ENCODE measurements at places on chromosomes 16 and 17. TPM values are rescaled to one million over a fixed set of nuclear protein-coding genes. Genes with fewer than 3 reads are reported as not detected.

The CFAP97D1 gene
- polyA plus RNA-seq: not detected

The KRTAP4-6 gene
- polyA plus RNA-seq: not detected

The HOXB6 gene
- polyA plus RNA-seq: 3.5 TPM

The PTX4 gene
- polyA plus RNA-seq: 1.2 TPM

The ITGB3 gene
- polyA plus RNA-seq: 12.8 TPM

DNA sequence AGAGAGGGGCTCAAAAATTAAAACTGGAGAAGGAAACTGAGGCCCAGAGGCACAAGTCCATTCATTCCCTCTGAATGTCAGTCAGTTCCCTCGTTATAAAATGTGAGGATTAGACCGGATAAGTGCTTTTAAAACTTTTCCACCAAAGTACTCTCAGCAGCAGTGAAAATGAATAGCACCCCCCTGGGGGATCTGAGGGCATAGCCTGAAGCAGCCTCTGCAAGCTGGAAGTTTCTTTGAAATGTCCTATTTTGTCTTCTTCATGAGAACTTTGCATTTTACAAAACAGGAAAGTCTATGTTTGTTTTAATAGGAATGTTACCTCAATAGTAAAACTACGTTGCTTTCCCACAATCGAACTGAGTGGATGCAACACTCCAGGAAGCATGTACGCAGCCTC lies 273.0 kb downstream of the CEP112 start:
- no peak for DNase-seq

- DNase-seq: no peak
Observed at GRCh38 chr16:74865922-74866598, 91.4 kb upstream of the FA2H start.

DNA sequence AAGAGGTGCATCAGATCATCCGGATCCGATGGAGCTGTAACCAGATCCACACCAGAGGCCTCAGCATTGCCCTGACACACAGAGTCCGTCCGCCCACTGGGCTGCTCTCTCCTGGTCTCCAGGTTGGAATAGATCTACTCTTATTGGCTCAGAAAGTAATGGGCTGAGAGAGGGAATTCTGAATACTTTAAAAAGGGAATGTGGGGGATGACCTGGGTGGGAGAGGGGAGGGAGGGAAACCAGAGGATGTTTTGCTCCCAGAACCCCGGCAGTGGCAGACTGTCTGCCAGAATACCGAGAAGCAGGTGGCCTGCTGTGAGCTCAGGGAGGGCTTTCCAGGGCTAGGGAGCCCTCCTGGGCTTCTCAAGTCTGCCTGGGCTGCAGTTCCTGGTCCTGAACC lies 126.5 kb downstream of the ENGASE start:
- DNase-seq: no peak

DNA sequence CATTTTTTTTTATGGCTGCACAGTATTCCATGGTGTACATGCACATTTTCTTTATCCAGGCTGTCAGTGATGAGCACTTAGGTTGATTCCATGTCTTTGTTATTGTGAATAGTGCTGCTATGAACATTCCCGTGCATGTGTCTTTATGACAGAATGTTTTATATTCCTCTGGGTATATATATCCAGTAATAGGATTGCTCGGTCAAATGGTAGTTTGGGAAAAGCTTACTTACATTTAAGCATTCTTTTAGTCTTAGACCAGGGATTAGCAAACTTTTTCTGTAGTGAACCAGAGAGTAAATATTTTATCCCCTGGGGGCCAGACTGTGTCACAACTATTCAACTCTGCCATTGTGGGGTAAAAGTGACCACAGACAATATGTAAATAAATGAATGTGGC lies 40.2 kb downstream of the MED13 start:
- no peak for DNase-seq

DNA sequence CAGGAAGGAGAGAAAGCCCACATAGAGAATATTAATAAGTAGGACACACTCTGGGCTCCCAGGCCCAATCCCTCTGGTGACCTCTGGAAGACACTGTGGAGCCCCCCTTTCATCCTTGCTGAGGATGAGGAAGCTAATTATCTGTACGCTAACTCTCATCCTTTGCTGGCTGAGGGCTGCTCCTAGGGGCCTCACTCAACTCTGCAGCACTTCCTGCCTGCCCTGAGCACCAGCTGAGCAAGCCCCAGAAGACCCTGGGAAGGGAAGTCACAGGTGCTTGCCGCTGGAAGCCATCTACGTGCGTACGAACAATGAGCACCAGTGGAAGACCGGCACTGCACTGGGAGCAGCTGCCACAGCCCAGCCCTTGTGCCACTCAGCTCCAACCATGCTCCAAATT lies 145.8 kb upstream of the CDH5 start:
- no peak for DNase-seq

- no peak for DNase-seq
Observed at GRCh38 chr17:81310949-81311550, 15.9 kb upstream of the SLC38A10 start.

DNA sequence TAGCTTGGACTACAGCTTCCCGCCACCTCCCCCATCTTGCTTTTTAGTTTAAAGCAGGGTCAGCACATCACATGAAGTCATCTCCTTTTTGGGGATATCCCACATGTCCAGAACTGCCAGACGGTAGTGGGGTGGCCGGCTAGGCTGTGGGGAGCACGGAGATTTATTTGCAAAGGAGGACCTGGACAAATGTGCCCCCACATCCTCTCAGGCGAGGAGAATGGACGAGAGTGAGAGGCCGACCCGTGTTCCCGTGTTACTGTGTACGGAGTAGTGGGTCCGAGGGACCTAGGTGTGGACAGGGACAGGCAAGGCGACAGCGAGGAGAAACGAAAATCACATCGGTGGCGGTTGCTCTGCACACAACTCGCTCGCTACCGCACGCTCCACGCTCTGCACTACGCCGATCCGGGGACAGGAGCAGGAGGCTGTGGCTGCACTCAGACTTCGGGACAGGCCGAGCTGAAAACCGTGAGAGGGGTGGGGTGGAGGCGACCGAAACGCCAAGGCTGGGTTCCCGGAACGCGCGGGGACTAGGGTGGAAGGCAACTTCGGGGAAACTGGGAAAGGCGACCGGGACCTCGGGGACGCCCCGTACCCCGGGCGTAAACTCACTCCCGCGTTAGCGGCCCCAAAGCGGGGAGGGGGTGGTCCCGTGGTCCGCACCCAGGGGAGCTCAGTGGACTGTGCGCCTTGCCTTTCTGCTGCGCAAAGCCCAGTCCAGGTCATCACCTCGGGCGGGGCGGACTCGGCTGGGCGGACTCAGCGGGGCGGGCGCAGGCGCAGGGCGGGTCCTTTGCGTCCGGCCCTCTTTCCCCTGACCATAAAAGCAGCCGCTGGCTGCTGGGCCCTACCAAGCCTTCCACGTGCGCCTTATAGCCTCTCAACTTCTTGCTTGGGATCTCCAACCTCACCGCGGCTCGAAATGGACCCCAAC lies at the start of gene MT1A:
MT1A (plus strand) TSS at position 853 of the 937 bp plus-strand sequence; CDS start at position 926, 73 bp downstream.
- no peak for DNase-seq

- DNase-seq: no peak
Observed at GRCh38 chr16:46787909-46788308, 39.8 kb upstream of the MYLK3 start.

- DNase-seq: no peak
Observed at GRCh38 chr16:81251871-81252270, 13.4 kb downstream of the BCO1 start.
